ENCODE measurements at places on chromosomes 2 and 18.
A peak's percentile ranks its signal among the peaks of the same experiment; 100 is the strongest.

DNA sequence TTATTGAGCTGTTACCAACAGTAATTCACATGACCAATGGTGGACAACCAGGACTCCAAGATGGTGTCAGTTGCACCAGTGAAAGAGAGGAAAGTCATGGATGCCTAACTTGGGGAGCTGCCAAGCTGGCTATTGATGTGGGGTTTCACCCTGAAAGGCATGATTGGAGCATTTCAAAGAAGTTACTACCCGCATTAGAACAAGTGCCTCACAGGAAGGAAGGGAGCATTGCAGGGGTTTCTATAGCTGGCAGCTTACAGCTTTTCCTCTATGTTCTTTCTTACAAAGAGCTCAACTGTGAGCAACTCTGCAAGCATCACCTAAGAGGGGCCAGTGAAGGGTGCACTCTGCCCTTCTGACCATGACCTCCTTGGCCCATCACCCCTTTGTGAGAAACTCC, 93.1 kb downstream of the TNFRSF11A start:
- no peak for DNase-seq

- no peak for DNase-seq
Observed at GRCh38 chr2:84481702-84482101, 22.6 kb upstream of the SUCLG1 start.

DNA sequence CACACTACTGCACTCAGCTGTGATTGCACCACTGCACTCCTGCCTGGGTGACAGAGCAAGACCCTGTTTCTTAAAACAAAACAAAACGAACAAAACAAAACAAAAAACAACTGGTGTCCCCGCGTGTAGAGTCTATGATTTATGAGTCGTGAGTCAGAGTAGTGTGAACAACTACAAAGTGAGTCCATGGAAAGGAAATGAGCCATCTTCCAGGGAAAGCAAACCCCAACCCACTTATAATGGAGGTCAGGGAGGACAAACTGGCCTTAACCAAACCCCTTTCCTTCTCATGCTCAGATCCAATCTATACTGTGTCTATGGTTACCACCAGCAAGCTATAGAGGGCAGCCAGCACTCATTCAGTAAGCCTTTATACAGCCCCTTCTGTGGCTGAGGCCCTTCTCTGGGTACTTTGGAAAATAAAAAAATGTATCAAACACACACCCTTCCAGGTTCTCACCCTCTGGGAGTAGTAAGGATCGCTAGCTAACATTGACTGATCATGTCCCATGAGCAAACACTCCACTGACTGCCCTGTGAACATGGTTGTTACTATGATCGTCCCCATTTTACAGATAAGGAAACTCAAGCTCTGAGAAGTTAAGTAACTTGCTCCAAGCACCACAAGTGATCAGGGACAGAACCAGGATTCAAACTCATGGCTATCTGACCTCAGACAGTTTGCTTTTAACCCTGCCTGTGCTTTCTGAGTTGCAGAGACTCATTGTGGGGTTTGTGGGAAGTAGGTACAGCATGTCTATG, 24.7 kb upstream of the COLEC12 start:
- no peak for DNase-seq

DNA sequence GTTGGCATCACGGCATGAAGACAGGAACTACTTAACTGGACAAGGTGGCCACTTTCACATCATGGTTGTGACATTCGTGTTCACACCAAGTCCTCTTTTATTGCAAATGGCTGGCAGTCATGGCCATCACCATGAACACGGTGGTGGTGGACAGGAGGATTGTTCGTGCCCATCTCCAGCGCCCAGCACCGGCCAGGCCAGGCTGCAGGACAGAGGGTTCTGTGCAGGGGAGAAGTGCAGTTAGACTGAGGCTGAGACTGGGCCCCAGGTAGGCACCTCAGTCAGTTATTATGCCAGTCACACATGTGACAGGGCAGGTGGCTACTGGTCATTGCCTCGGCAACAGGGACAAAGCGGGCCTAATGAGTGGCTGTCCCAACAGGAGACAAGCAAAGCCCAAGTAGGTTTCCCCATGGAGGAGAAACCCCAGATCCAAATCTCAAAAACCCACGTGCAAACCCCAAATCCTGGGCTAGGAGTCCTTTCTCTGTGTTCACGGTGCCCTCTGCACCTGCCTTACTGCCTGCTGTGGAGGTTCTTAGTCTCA, 468.1 kb upstream of the MYT1L start:
- DNase-seq = no peak

- DNase-seq = no peak
Observed at GRCh38 chr18:51038110-51038509, 8.1 kb downstream of the SMAD4 start.

DNA sequence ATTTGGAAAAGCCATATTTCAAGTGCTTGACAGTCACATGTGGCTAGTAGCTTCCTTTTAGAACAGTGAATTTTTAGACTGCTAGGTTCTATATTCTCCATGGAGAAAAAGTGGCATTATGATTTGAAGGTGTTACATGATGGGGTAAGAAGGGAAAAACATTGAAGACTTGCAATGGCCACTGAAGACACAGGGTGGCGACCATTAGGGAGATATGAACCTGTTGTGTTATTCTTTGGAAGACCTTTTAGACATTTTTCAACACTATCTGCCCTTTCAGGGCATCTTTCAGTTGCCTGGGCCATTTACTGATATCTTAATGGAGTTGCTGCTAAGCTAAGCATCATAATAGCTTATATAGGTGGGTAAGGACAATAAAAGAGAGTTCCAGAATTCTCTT, 1387.2 kb downstream of the SUCLG1 start:
- DNase-seq = no peak

GRCh38 chr2:184030989-184031388, 567.3 kb upstream of the ZNF804A start:
- no peak for DNase-seq

- no peak for DNase-seq
Observed at GRCh38 chr18:9617006-9617542, 2.7 kb upstream of the PPP4R1 start.

GRCh38 chr2:124250433-124250832, 225.3 kb downstream of the CNTNAP5 start:
- no peak for DNase-seq

- DNase-seq = peak; percentile 8
Observed at GRCh38 chr2:17104454-17104853, 413.8 kb downstream of the RAD51AP2 start.

DNA sequence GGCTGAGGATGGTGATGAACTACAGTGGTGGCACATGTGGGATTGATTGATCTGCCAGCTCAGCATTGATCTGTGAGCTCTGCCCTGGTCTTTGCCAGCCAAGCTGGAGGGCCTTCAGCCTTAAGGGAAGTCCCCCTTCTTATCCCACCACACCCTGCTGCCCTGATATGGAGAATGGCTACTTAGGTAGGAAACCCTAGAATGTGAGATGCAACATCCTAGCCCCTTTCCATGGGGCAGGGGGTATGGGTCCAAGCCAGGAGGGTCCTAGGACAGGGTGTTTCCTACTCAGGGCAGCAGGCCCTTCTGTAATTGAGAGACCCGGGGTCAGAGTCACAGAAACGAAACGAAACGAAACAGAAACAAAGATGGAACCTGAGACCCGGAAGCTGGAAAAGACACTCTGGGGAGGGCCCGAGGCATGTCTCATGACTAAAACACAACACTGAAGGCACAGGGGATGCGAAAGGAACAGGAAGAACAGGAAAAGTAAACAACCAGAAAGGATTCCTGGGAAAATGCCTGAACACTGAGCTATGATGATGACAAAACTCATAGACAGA, 16.9 kb upstream of the SULT1C2 start:
- DNase-seq = no peak

DNA sequence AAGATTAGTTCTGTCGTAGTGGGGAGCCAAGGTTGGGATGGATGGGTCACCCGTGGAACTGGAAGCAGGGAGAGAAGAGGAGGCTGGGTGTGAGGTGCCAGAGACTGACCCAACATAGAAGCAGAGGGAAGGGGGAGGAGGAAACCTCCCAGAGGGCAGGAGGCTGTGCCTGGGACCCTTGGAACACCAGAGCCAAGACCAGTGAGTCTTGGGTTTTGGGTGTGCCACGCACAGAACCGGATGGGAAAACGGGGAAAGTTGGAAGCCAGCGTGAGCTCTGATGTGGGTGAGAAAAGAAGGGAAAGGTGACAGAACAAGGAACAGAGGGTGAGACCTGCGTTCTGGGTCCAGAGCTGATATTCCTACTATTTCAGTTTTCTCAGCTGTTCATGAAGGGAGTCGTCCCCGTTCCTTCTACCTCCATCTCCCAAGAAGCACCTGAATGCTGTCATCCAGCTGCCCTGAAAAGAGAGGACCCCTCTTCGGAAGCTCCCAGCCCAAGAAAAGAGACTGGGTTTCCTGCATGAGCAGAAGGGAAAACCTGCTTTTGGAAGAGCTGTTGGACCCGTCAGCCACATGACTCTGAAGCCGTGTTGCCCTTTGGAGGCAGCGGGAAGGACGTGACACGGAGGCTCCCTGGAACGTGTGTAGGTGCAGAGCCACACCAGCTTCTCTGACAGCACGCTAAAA, 250.1 kb downstream of the NDUFA10 start:
- no peak for DNase-seq

GRCh38 chr2:222318712-222319585, 20.2 kb upstream of the PAX3 start:
- DNase-seq = peak; percentile 64

- no peak for DNase-seq
Observed at GRCh38 chr2:235864302-235864701, 303.9 kb downstream of the GBX2 start.

- DNase-seq = no peak
Observed at GRCh38 chr2:223626716-223627115, 24.6 kb upstream of the SCG2 start.

DNA sequence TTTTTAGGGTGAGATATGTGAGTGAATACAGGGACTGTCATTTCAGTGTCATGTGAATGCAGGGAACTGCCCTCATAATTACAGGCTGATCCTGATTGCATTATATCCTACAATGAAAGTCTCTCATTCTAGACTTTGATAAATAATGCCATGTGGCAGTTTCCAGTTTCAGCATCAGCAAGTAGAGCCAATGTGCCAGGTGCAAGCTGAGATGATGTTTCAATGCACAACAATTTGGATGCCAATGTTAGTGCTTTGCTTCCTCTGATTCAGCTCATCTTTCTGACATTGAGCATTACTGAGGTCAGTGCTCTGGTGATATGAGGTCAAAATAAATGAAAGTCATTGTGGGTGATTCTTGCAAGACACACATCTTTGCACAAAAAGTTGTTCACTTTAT, 63.7 kb upstream of the TFPI start:
- no peak for DNase-seq

DNA sequence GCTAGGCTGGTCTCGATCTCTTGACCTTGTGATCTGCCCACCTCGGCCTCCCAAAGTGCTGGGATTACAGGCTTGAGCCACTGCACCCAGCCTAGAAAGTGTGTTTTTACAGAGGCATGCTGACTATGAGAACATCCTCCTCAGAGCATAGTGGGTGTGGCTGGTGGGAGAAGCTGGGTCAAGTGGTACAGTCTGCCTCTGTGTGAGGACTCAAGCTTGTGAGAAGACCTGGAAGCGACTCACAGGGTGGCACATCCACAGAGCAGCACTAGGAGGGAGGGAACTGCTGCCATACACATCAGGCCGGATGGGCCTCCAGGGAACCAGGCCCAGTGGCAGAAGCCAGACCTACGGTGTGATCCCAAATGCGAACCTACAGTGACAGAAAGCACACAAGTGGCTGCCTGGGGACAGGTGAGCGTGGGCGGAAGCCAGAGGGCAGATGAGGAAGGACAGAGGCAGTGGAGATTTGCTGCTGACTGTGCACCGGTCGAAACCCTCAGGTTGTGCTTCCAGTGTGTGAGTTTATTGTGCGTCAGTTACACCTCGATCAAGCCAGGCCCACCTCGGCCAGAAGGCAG, 8.9 kb downstream of the ARHGEF4 start:
- no peak for DNase-seq

DNA sequence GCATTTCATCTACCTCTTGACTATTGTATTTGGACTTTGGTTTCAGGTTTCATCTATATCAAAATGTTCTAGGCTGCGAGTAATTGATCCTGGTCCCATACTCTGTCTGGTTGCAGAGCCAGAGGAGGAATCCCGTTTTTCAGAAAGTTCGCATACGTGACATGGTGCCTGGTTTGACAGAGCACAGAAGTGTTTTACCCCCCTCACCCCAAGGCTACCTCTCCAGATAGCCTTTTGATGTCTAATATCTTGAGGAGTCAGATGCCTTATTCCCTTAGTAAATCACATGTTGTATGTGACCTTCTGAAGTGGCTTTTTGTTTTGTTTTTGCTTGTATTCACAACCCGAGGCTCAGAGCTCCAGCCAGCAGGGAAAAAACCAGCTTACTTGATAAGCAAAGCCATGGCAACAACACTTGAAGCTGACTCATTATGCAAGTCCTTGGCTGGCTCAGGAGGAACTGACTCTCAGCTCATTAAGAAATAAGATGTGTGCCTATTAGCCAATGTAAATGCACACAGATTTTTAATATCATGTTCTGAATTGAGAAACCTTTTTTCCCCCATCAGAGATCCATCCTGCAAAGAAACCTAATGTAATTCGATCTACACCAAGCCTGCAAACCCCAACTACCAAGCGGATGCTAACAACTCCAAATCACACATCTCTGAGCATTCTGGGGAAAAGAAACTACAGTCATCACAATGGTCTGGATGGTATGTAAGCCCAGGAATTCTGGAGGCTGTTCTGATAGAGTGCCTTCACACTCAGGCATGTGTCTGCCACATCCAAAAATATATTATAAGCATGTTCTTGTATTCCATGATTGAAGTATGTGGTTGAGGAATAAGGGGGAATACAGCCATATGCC, 41.4 kb downstream of the OXER1 start:
- no peak for DNase-seq

DNA sequence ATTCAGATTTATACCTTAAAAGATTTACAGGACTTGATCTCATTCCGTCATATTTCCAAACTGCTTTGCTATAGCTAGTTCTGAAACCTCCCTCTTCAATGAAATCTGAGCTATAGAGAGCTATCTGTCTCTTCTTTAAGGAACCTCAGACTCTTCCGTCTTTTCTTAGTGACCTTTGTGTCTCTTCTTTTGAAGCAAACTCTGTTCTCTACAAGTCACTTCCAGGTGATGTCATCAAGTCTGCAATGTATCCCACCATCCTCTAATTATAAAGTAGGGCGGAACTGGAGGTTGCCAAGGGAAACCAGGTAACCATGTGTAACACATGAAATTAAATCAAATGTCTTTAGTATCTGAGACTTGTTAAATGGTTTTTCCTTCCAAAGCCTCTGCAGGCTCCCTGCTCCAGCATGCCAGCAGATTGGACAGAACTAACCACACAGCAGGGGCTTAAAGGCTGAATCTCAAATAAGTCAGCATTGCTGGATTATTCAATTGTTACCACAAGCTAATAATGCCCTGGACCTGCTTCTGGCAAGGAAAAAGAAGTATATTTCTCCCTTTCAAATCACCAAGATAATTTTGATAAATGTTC, 41.2 kb upstream of the PEX13 start:
- no peak for DNase-seq

GRCh38 chr2:70328921-70329561, 27.2 kb upstream of the FAM136A start:
- no peak for DNase-seq

DNA sequence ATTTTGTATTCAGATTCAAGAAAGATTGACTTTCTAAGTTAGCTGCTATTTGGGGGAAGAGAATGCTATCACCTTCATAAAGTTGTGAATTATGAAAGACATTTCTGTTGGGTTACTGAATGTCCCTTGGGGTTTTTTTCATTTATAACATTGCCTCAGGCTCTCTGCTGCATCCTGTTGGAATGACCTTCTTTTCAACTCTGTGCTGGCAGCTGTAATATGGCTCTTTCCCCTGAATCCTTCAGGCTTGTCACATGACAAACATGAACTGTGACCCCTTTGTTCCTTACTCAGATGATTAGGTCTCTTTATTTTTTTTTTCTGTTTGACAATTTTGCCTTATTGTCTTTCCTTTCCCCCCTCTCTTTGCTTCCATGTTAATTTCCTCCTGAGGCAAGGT, 159.8 kb downstream of the TAF4B start:
- DNase-seq = no peak
